ENCODE measurements at places on chromosomes 3 and 15.

GRCh38 chr3:18870074-18870640, 278.2 kb upstream of the KCNH8 start:
- DNase-seq, result no peak

GRCh38 chr15:71011503-71012155, 103.6 kb upstream of the THSD4 start:
- DNase-seq, result no peak

GRCh38 chr15:29826908-29827820, 4.9 kb upstream of the TJP1 start:
- DNase-seq, result no peak

DNA sequence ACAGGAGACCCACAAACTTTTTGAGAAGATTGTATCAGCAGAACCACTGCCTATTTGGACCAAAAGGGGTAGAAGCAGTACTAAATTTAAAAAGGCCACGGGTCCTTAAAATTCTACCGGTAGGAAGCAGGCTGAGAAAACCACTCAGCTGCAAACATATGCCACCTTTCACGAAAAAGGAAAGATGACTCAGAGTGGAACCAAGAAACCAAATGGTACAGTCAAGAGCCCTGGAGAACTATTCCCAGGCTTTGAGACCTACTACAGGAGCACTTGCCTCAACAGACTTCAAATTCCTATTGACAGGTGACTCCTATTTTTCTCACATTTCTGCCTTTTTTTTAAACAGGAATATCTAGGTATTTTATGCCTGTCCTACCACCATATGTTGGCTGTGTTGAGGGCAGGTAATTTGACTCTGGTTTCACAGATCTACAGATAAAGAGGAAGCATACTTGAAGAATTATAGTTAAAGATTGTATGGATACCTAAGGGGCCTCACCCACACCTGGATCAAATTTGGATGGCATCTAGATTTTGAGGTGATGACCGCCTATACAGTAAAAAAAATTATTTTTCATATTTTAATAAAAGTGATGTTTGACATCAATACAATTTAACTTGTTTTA, 10.1 kb downstream of the GOLIM4 start:
- DNase-seq, result no peak

- no peak for DNase-seq
Observed at GRCh38 chr3:52679199-52679538, 6.5 kb downstream of the PBRM1 start.

DNA sequence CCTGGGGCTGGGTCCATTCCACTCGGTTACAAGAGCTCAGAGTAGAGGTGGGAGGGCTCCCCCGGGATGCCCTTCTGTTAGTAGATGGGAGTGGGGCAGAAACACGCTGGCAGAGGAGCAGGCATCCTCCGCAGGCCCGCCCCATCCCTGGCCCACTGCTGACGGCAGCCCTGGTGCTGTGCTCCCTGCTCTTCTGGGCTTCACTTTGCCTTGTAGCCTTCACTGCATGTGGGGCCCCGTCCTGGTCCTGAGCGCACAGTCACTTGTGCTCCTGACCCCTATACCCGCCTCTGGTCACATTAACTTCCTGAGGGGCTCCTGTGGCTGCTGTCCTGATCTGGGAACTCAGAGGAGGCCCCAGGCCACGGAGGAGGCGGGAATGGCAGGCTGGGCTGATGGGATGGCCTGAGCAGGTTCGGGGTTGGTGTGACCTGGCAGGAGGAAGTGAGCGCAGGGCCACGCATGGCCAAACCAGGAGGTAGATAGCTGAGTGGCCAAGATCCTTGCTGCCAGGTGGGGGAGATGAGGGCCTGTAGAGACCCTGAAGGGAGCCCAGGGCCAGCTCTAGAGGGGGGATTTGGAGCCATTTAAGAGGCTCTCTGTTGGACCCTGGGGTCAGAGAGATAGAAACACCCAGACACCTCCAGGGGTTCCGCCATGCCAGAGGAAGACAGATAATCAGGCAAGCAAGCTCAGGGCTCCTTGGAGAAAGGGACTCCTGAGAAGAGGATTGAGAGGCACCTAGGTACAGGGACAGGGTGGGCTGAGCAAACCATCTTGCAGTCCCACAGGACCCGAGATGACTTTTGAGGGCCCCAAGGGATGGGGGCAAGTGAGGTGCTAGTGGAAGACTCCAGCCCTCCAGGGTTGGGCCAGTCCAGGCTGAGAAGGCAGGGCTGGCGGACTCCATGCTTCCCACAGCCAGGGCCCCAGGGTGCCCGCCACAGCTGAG, 92.2 kb upstream of the PRR23E start:
- no peak for DNase-seq

DNA sequence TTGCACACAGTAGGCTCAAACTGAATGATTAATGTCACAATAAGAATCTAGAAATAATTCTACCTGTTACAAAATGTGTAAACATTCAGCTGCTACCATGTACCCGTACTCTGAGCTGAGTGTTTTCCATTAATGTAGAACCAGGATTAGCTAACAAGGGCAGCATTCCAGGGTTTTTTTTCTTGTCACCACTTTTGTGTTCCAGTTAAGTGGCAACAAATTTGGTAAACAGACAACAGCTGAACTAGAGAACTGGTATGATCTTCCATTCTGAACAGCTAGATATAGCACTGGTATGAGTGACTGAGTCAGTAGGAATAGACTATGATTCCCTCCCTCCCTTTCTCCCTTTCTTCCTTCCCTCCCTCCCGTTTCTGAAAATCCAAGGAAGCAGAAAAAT, 229.4 kb downstream of the CD47 start:
- DNase-seq, result no peak

- DNase-seq, result peak; percentile 38
Observed at GRCh38 chr3:141441381-141442364, 45.2 kb upstream of the RASA2 start.

DNA sequence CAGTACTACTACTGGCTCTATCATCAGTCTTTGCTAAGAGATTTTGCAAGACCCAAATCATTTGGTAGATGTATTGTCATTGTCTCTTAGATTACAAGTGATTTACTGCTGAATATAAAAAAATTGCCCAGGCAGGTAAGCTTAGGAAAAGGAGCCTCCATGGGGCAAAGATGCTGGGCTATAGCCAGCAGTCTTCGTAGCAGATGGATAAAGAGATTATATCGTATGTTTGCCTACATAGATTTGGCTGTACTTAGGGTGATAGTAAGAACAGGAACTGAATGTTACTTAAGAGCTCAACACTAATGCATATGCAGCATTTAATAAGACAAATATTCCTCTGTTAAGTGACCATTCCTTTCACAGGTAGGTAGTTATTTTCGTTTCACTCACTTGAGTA, 48.9 kb downstream of the PTPRG start:
- DNase-seq, result no peak

DNA sequence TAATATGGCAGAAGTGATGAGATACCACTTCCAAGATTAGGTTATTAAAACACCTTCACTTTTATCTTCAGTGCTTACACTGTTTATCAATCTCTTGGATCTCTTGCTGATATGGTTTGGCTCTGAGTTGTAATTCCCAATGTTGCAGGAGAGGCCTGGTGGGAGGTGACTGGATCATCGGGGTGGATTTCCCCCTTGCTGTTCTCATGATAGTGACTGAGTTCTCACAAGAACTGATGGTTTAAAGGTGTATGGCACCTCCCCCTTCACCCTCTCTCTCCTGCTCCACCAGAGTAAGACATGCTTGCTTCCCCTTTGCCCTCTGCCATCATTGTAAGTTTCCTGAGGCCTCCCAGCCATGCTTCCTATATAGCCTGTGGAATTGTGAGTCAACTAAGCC, 11.8 kb downstream of the GOLIM4 start:
- no peak for DNase-seq

DNA sequence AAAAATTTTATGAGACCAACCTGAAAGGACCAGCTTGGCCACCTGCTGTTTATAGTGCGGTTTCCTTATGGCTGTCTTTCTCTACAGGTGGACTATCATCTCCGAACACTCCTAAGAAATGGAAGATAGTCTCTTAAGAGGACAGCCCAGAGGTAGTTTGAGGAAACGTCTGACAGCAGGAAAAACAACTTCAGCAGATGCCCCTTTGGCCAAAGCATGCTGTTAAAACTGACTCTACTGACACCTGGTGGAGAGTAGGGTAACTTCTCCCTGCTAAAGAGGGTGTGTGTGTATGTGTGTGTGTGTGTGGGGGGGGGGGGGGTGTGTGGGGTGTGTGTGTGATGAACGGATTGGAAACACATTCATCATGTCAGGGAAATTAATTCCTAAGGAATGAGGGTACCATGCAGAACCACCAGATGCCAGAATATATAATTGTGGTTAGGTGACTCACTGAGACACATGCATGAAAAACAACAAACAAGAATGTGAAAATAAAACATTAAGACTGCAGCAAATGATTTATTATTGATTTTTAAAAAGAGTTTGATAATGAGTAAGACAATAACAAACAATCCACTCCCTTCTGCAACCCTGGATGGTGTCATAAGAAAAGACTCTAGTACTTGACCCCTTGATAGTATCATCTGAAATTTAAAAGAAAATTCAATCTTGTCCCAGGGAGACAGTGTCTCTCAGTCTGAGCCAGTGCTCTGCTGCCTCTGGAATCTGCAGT, 256.5 kb downstream of the THRB start:
- no peak for DNase-seq

DNA sequence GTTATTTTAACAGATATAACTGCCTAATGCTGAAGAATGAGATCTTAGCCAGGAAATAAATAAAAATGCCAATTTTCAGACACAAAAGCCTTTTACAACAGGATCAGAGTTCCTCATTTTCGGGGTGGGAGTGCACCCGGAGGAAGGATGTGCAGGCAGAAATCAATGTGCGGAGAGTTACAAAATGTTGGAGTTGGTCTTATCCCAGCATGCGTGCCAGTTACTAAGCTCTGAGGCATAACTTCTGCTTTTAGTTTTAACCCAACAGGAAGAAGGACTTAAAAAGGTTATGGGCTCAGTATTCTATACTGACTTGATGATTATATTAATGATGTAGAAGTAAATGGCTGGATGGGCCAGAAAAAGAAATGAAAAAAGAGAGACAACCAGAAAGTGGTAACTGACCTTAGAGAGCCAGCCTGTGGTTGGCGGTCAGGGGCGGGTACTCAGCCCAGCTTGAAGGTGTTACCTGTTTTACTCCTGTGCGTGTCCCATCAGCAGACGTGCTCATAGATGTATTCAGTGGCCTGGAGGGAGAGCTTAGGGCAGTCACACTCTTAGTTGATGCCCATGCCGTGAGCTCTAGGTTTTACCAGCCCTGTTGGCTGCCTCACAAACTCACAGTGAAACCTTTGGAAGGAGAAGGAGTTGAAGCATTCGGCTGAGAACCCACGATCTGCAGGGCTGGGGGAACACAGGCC, 164.7 kb downstream of the SV2B start:
- no peak for DNase-seq

GRCh38 chr3:144643771-144644198, 672.2 kb downstream of the DIPK2A start:
- DNase-seq, result no peak

- no peak for DNase-seq
Observed at GRCh38 chr15:66754789-66755188, 52.8 kb downstream of the SMAD6 start.

GRCh38 chr3:133860519-133860918, 35.2 kb downstream of the RAB6B start:
- DNase-seq, result no peak

GRCh38 chr3:58025837-58026569, 17.8 kb downstream of the FLNB start:
- DNase-seq, result no peak

GRCh38 chr15:67080900-67081431, 15.6 kb downstream of the SMAD3 start:
- no peak for DNase-seq

DNA sequence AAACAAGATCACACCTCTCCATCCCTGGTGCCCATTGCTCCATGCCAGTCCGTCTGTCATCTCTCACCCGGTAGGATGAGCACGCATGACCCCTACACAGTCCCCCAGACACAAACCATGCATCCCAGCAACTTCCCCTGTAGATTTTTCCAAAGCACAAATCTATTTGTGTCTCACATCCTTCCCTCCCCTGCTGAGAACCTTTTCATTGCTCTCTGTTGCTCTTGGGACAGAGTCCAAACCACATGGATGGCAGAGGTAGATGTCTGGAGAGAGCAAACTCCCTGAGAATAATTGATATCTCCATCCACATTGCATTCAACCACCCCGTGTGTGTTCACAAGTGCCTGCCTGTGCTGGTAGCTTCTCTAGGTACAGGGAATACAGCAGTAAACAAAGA, 29.9 kb upstream of the LRTM1 start:
- DNase-seq, result no peak

All from T-helper 1 cell (primary cell).